Effector CD8-positive, alpha-beta T cell (primary cell): ENCODE measurements at places on chromosomes 2 and 18.

DNA sequence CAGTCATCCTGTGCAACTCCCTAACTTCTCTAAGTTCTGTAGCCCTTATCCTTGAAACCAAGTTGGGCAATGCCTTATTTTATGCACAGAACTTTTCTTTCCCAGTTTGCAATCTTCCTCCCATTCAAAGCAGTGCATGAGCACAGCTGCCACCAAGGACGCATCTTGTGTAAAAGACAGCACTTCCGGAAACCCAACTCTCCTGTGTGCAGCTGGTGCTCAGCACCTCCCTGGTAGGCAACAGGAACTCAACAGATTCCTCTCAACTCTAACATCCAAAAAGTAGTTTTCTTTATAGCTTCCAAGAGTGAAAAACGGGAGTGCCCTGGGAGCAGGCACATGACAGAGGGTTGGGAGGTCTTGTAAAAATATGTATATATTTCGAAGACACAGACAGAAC is 2.2 kb downstream of the TMEM18 start:
- no peak for DNase-seq

DNA sequence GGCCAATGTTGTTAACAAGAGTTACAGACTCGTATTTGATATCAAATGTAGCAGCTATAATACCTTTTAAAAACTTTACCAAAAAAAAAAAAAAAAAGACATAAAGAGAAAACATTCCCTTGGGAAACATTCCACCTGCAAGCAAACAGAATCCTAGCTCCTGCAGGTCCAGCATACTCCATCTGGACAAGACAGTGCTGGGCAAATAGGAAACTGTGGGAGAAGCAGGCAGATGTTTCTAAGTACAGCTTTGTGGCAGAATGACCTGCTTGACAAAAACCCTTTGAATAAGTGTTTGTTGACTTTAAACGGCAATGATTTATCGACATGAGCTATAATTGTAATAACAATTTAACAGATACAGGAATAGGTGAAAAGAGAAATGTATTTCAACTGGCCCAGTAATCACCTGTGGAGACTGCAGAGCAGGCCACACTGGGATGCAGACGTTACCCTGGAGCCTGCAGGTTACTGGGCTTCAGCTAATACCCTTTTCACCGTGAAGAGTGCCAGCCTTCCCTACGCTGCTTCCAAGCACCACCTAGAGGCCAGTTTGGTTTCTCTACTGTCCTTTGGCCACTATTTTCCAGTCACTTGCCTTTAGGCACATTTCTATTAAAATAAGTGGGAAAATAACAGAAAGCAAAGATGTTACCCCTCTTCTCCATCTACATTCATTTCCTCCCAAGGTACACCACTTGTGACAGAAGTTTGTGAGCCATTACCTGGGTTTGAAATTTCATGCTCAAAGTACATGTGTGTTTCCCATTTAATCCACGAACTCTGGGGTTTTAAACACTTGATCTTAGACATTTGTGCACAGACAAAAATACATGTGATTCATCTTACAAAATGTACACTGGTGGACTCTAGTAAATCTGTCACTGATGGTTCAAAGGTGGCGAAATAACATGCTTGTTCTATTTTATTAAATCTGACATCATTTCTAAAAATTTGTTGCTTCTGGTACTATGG is 96.9 kb upstream of the ZNF397 start:
- no peak for DNase-seq

DNA sequence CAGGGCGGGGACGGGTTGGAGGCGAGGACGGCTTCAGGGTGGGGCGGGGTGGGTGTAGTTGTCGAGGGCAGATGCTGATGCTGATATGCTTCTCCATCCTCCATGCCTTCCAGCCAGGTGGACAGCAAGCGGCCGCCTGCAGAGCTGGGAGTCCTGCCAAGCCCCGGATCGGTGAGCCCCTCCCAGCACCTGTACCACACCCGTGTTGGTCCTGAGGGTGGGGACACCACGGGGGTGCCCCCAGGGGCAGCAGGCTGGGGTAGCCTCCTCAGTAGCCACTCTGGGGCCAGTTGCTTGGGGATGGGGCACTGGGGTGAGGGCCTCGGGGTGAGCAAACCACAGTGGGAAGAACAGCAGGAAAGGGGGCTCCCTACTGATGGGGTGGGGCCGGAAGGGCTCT is 2.6 kb downstream of the ANO7 start:
- DNase-seq: no peak

GRCh38 chr2:191155608-191156071 is 4.8 kb upstream of the STAT4 start:
- no peak for DNase-seq

DNA sequence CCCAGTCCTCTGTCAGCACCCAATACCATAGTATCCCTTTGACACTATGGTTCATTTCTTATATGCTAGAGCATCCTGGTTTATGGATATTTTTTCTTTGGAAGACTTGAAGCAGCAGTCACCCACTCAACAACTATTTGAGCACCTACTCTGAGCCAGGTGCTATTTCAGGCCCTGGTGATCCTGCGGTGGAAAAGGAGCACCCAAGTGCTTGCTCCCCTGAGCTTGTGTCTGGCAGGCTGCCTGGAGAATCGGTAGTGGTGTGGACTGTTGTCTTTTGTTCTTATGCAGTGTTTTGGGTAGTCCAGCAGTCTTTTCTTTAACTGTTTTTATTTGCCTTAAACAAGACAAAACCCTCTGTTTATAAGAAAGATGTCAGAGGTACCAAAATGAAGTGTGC is 28.9 kb downstream of the NCK2 start:
- DNase-seq: no peak

DNA sequence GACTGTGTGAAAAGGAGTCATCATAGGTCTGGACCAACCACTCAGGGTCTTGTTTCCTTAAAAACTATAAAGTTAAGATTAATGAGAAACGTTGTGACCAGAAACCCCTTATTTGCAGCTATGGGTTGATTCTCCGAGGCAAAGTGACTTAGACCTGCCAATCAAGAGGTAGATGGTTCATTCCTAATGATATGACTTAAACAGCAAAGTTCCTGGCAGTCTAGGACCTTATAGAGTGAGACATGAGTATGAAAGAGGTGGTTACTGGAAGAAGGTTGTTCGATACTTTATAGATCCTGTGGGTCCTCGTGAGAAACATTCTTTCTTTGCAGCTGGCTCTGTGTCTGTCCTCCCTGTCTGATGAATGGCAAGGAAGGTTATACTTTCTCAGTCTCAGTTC is 8.0 kb downstream of the SFXN5 start:
- no peak for DNase-seq

DNA sequence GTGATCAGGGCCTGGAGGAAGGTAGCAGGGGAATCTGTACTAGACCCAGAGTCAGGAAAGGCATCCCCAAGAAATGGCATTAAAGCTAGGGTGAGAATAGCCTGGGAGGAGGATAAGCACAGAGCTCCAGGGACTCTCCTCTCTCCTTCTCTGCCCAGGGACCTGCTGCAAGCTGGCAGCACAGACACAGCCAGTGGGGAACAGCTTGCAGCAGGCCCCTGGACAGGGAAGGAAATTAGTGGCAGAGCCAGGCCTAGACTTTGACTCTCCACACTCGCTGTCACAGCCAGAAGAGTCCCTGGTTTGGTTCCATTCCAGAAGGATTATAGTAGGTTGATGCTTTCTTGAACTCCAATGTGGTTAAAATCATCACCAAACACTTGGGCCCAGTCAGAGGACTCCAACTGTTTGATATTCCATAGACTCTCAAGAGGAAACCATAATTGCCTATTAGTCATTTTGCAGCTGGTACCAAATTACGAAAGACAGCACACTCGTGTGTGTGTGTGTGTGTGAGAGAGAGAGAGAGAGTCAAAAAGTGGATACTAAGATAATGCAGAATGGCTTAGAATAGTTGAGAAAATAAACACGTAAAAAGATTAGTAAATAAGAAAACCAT is 95.5 kb upstream of the ATP8B1 start:
- no peak for DNase-seq

DNA sequence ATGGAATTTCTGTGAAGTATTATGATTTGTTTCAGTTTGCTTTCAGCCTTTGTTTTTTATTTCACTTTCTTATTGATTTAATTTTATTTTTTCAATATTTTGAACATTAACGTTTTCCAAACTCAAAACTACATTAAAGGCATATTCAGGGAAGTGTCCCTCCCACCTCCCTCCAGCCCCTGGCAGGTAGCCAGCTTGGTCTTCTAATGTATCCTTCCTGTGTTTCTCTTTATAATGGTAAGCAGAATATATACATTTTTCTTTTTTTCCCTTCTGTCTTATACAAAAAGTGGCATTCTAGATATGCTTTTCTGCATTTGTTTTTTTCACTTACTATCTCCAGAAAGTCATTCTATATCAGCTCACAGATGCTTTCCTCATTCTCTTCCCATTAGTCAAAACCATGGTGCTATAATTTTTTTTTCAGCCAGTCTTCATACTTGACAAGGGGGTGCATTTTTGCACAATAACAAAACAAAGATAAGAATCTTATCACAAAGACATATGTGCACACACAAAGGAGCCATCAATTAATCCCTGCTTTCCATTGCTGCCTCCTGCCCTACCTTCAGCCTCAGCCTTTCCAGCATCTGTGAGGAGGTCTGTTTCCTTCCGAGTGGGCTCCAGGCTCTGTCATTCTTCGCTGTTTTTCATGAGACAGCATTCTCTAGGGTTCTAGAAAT is 33.7 kb upstream of the TMEM177 start:
- no peak for DNase-seq

- DNase-seq: no peak
These were observed 16.0 kb downstream of the SLC66A2 start for GRCh38 chr18:79935499-79935898.

DNA sequence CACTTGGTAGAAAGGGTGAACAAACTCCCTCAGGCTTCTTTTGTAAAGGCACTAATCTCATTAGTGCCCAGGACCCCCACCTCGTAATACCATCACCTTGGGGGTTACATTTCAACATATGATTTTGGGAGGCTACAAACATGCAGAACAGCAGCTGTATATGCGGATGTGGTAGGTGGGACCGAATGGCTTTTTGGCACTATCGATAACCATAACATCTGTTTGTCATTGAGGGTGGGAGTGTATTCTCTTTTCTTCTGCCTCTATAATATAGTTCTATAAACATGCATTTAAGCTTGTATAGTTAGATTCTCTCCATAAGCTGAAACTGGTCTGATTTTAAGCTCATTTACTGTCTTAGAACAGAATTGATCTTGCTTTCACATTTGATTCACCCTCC is 239.1 kb upstream of the BOD1L2 start:
- DNase-seq: no peak

GRCh38 chr2:218332920-218333645 is 23.6 kb upstream of the CATIP start:
- DNase-seq: no peak

GRCh38 chr2:214889301-214889700 is 79.8 kb upstream of the BARD1 start:
- no peak for DNase-seq

DNA sequence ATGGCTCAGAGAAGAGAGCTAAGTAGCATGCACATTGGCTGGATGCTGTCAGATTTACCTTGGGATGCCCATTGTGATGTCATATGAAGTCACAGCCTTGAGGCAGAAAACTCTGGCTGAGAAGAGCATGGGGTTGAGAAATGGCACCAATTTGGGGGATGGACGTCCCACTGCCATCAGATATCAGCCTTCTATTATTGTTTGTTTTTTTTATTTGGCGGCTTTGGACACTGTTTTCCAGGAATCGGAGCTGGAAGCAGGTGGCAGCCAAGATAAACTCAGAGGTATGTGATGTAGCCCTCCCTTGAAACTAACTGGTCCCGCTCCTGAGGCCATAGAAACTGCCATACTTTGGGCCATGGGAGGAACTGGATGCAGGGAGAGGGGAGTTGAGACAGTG is 40.6 kb downstream of the GCKR start:
- no peak for DNase-seq

DNA sequence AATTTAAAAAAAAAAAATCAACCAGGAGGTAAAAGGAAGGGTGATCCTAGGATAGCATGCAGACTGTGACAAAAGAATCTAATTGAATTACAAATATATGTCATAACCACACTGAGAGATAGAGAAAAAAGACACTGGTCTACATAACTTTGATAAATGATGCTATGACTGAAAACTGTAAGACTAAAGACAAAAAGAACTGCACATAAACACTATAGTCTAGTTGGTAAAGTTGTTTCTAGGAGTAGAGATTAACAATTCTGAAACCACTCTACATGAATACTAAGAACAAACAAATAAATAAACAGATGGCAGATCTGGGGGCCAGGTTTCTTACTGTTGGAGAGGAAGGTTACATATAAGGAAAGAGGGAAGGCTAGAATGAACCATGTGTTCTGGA is 14.6 kb upstream of the CHAC2 start:
- no peak for DNase-seq

DNA sequence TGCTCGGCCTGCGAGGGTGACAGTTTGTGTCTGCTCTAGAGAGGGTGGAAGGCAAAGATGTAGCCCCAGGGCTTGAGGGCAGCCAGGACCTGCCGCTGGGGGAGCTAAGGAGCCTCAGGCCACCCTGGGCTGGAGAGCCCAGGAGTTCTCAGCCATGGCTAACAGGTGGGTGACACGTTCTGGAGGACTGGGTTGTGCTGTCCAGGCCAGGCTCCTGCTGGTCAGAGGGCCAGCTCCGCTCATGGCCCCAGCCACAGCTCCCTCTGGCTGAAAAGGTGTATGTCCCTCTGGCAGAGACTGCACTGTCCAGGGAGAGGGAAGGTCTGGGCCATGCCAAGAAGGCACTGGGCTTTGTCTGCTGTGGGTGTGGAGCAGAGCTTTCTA is 19.2 kb downstream of the TMEM185B start:
- no peak for DNase-seq

DNA sequence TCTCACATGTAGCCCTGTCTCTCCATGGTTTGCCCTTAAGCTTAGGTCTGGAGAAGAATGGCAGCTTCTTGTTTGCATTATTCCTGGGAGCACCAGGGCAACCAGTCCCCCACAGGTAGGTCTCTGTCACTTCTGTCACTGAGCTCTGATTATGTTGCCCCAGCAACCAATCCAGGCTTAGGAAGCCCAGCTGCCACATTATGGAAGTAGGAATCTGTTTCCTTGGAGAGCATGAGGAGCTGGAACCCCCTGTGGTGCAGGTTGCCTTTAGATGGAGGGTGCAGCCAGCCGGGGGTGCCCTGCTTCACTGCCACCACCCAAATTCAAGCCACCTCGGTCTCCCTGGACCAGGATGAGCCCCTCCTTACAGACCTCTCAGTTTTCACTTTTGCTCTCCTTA is 4.8 kb downstream of the RESP18 start:
- no peak for DNase-seq
